ENCODE measurements at places on chromosomes 16 and 17.

DNA sequence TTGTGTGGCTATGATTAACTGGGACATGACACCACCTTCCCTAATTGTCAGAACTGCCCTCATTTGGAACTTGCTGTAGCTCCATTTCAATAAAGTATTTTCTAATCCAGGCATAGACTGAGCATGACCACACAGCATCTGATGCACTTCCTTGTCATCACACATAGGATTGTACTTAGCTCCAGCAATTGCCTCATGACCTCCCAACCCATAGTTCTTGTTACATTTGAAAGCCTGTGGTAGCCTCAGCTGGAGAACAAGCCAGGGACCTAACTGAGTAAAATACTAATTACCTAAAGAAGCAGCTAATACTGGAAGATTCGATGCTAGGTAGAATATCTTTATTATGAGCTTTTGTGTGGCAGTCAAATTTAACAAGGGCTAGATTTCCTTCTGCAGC, 187.3 kb upstream of the KIF2B start:
- no peak for DNase-seq

GRCh38 chr16:3046641-3047386, 453 bp downstream of the MMP25 start:
- no peak for DNase-seq

DNA sequence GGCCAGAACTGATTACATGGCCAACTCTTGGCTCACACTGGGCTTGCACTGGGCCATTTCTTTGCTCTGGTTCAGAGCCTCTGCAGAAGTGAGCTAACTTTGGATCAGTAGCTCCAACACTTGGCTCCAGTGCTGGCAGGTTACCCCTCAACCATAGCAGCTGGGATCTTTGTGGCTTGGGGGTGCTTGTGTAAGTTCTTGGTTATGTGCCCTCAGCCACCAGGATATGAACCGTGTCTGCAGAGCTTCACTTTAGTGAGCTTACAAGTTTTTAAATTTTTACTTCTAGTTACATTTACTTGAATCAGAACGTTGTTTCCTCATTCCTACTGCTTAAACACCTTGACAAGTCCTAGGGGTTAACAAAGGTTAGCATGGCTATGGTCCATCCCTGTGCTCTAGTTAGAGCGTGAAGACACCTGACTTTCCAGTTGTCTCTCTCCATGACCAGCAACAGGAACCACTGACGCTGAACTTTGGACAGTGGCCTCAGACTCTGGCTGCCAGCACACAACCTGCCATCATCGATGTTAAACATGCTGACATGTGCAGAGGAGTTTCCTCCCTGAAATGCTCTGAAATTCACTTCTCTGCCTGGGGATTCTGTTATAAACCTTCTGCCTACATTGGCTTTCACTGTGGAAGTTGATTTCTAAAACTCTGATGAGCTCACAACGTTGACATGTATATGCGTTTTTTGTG, 4.1 kb downstream of the PDF start:
- DNase-seq = no peak

- DNase-seq = no peak
Measured at GRCh38 chr17:2892305-2892971, 96.2 kb downstream of the RAP1GAP2 start.

DNA sequence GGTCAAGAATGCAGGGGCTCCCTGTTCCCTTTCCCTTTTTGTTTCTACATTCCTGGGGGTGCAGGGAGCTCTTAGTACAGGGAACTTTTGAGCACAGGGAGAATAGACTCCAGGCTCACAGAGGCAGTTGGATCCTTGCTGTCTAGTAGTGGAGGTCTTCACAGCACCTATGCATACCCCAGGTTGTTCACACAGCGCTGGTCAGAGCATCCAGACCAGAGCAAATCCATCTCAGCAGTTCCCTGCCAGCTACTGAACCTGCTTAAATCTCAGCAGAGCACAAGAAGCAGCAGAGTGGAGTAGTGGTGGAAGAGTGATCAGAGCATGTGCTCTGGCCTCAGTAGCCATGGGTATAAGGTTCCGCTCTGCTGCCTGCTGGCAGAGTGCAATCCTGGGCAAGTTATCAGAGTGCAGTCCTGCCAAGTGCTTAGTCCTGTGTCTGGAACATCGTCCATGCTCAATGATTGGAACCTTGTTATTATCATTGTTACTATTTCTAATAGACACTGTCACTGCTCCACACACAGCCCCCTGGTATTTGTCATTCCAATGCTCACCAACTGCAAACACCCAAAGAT, 220.4 kb downstream of the CBLN1 start:
- DNase-seq = no peak

- no peak for DNase-seq
Measured at GRCh38 chr17:71349908-71350600, 770.8 kb upstream of the SOX9 start.

Measured in NCI-H446 treated with DMSO at 0.1 percent for 48 hours (cell line).